ENCODE measurements at places on chromosomes 6 and 20. TPM values are rescaled to one million over a fixed set of nuclear protein-coding genes. Genes with fewer than 3 reads are reported as not detected.

The OOEP gene
- not detected for total RNA-seq

The FILIP1 gene
- total RNA-seq = 0.70 TPM

The ZNF831 gene
- total RNA-seq = not detected

The METTL24 gene
- total RNA-seq = 1.3 TPM

The ZNF165 gene
- 5.7 TPM for total RNA-seq
